ENCODE measurements at places on chromosomes 16 and 17. TPM values are rescaled to one million over a fixed set of nuclear protein-coding genes. Genes with fewer than 3 reads are reported as not detected.

The ETV4 gene
- 4.2 TPM for total RNA-seq

- no peak for DNase-seq
These were observed 63.0 kb downstream of the NLK start for GRCh38 chr17:28105501-28105900.

- DNase-seq, result no peak
These were observed 34.5 kb upstream of the CLEC18B start for GRCh38 chr16:74455619-74456289.

The ABCA6 gene
- not detected for total RNA-seq

DNA sequence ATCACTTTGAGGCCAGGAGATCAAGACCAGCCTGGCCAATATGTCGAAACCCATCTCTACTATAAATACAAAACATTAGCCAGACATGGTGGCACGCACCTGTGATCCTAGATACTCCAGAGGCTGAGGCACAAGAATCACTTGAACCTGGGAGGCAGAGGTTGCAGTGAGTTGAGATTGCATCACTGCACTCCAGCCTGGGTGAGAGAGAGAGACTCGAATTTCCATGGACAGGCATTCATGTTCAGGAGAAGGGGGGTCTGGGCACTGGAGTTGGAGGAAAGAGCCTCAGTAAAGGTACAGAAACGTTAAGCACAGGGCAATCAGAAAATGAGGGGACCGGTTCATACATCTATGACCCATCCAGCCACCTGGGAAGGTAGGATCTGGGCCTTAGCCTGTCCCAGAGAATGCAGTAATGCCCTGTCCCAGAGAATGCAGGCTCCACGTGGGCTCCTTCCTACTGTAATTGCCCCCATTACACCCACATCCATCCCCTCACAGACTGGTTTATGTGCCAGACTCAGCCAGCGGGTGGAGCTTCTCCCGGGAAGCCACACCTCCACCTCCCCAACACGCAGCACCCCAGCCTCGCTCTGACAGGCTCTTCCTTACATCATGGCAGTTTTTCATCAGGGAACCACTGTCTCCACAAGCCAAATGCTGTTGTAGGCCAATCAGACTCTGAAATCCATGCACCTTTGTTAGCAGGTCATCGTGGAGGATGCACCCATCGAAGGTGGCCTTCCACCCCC lies 21.6 kb upstream of the ARL4D start:
- no peak for DNase-seq

DNA sequence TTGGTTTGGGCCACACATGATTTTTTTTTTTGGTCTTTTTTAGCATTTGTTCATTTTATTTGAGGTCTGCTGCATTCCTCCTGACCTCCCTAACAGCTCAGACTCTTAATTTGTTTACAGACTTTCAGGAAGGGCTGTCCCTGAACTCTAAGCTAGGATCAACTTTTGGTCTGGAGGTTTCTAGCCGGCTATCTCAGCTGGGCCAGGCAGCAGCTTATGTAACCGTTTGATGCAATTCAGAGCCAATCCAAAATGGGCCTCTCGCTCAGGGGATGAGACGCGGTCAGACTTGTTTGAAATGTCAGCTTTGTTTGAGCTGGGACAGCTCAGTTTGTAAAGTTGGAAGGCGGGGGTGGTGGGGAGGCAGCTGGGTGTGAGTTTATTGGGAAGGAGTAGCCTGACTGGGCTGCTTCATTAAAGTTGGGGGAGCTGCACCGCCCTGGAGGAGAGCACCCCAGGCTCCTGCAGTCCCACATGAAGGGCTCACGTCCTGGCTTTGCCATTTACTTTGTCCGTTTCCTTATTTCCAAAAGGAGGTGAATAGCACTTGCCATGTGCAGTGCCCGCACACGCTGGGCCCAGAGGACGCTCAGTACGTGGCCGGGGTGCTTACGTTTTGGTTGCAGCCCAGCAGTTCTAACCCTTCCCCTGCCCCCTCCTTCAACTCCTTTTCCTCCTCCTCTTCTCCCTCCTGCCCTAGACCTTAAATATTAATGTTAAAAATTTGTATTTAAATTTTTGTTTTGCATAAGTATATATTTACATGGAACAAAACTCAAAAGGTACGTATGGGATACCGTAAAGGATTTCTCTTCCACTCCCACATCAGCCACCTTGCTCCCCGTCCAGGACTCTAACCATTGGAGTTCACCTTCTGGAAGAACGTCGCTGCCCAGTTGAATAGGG lies 121.2 kb downstream of the SNX29 start:
- DNase-seq, result no peak

DNA sequence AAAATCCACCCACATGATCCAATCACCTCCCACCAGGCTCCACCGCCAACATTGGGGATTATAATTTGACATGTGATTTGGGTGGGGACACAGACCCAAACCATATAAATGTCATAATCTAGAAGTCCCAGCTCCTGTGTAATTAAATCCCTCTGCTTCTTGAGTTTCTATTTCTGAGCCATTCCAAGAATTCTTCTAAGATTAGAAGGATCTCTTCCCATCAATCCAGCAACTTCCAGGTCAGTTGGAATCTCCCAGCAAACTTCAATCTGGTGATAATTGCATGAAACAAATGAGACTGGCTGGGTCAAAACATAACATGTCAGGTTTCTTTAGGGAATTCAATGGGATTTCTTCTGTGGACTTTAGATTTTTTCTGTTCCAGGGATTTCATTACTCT lies 127.8 kb upstream of the CDH5 start:
- no peak for DNase-seq

GRCh38 chr16:6335072-6335471 lies 997.6 kb upstream of the RBFOX1 start:
- DNase-seq, result no peak

The TBC1D3I gene
- total RNA-seq, result not detected

Data from activated CD4-positive, alpha-beta memory T cell treated with anti-CD3 and anti-CD28 coated beads for 36 hours (primary cell).